ENCODE measurements at places on chromosomes 7 and 10.

GRCh38 chr7:30515761-30516160 lies 11.1 kb upstream of the GGCT start:
- DNase-seq: no peak

- no peak for DNase-seq
Observed at GRCh38 chr10:43623351-43623750, 17.1 kb downstream of the ZNF485 start.

DNA sequence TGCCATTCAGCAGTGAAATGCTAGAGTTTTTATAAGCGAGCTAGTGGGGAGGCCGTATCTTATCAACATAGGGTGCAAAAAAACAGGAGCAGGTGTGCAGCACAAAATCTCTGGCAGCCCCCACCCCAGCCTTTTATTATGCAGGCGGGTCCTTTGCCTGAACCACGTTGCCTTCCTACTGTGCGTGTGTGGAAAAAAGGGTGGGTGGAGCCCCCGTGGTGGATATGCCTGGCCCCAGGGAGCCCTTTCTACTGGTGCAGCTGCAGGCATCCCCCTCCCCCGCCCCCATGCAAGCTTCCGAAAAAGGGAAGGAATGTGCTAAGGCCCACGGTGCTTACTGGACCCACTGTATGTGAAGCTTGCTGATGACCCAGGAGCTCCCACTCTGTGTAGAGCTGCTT lies 175.9 kb downstream of the USP6NL start:
- DNase-seq: no peak

- DNase-seq: no peak
Observed at GRCh38 chr10:48695636-48696534, 11.2 kb downstream of the WDFY4 start.

DNA sequence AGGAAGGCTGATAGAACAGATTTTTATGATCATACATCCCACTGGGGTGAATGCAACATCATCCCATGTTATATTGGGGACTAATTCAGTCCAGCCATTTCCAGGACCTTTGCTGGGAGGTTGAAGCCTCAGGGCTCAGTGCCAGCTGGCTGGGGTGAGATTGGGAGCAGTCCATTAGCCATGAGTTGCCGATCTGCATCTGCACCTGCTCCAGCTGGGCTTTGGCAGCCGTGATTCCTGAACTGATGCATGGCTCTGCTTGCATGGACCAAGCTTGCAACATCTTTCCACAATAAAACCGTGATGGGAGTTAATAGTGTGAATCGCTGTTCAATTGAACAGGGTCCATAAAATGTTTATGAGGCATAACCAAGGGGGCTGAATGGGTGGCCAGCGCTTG lies 346.9 kb downstream of the TYW1 start:
- no peak for DNase-seq

- DNase-seq: no peak
Observed at GRCh38 chr7:70619130-70619529, 512.8 kb upstream of the GALNT17 start.

- peak; percentile 38 for DNase-seq
Observed at GRCh38 chr7:74289659-74290552, 699 bp downstream of the CLIP2 start.

DNA sequence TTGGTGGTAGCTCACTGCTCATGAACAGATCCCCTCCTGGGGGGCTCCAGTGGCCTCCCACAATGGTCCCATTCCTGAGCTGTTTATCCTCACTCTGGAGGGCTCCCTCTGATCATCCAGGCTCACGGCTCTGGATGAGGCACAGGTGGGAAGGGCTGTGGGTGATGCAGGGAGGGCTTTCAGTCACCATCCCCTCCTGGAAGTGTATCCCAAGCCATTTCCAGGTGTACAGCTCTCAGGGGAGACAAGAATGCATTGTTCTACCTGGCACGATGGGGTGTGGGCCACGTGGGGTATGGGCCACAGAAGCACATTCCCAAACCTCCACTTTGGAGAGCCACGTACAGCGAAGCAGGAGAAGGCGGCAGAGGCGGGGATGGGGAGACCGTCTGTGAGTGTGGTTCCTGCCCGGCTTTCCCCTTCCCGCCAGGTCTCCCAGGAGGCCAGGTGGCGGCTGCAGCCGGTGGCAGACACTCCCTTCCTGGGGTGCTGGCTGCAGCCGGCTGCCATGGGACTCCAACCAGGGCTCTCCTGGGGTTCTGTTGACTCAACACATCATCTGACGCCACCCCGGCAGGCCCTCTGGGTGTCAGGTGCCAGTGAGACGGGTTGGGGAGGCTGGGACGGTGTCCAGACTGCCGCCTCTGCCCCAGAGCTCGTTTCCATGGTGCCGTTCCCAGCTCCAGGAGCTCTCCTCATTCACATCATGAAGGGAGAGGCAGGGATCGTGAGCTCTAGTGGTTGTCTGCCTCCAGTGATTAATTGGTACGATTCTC lies 169.7 kb upstream of the RHEB start:
- no peak for DNase-seq

- DNase-seq: no peak
Observed at GRCh38 chr10:115895166-115895565, 377.8 kb downstream of the GFRA1 start.

GRCh38 chr7:44325201-44325671 lies at the start of gene CAMK2B:
Gene CAMK2B, minus strand, starts transcription at chr7:44325594. Its CDS starts 173 bp downstream, at chr7:44325421.
- DNase-seq: no peak

GRCh38 chr10:69435966-69436520 lies 15.2 kb upstream of the TSPAN15 start:
- DNase-seq: no peak

GRCh38 chr10:118171861-118172260 lies 125.1 kb upstream of the RAB11FIP2 start:
- no peak for DNase-seq

GRCh38 chr7:51827631-51828030 lies 511.0 kb upstream of the COBL start:
- DNase-seq: no peak

- DNase-seq: no peak
Observed at GRCh38 chr7:6507906-6508305, 43.4 kb downstream of the GRID2IP start.

GRCh38 chr7:27943241-27943640 lies 203.3 kb downstream of the TAX1BP1 start:
- no peak for DNase-seq

- DNase-seq: no peak
Observed at GRCh38 chr7:27689150-27689549, 26.5 kb upstream of the HIBADH start.

GRCh38 chr10:132762267-132762666 lies 23.7 kb downstream of the NKX6-2 start:
- no peak for DNase-seq

DNA sequence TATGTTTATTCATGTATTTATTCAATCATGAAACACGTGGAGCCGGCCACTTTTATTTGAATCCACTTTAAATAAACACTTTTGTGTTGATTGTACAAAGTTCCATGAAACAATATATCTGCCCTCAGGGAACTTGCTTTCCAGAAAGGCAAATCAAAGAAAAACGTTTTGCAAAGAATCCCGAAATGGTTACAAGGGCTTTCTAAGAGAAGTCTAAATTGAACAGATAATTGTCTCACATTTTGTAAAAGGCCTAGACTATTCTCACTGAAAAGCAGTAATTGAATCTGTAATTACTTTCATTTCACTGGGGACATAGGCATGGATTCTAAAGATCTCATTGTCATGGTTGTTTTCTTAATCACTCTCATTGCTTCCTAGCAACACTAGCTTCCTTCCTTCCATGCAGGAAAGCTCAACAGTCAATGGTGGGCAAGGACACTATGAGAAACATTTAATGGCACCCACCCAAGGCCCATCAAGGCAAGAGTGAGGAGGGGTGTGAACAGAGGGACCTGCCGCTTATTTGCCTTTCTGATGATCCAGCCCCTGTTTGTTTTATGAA lies 622.4 kb upstream of the C7orf33 start:
- no peak for DNase-seq

DNA sequence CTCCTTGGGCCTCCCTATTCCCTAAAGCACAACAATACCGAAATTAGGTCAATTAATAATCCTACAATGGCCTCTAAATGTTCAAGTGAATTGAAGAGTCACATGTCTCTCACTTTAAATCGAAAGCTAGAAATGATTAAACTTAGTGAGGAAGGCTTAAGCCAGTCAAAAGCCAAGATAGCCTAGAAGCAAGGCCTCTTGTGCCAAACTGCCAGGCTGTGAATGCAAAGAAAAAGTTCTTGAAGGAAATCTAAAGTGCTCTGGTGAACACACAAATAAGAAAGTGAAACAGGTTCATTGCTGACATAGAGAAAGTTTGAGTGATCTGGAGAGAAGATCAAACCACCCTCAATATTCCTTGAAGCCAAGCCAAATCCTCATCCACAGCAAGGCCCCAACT lies 57.2 kb downstream of the SLC29A4 start:
- no peak for DNase-seq

GRCh38 chr10:88592381-88592780 lies 5.8 kb downstream of the LIPJ start:
- DNase-seq: no peak

GRCh38 chr7:28459306-28459705 lies 47.0 kb downstream of the CREB5 start:
- DNase-seq: no peak

- no peak for DNase-seq
Observed at GRCh38 chr10:93096901-93097300, 23.2 kb downstream of the CYP26A1 start.

GRCh38 chr7:143214789-143215679 lies 6.8 kb upstream of the TAS2R40 start:
- peak; percentile 82 for DNase-seq

DNA sequence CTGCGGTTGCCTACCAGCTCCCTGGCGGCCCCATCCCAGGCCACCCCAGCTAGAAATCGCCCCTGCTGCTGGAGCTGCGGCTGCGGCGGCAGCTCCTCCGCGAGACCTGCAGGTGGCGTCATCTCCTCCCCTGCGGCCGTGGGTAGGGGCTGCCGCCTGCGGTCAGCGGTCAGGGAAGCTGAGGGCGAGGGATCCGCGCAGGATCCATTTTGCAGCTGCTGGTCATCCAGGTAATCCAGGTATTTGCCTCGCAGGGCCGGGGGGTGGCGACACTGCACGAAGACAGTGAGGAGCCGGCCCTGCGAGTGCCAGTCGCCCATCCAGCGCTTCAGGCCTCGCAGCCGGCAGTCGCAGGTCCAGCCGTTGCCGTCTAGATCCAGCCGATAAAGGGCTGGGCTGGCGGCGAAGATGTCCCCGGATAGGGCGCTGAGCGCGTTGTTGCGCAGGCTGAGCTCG lies 1.5 kb downstream of the TRIL start:
- DNase-seq: no peak

DNA sequence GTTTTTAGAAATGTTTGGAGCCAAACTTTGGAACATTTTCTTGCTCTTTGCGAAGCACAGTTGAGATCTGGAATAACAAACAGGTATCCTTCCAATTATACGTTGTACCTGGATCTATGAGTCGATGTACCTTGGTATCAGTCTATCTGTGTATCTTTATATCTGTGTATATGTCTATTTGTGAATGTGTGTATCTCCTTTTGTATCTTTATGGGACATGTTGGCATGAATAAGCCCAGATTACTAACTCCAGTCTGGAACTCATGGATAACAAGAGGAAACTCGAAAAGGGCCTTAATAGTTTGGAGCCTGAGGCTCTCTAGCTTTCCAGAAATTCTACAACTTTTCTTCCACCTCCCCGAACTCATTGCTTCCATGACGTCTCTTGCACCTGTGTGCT lies 490.0 kb downstream of the GATA3 start:
- DNase-seq: no peak

GRCh38 chr7:69652947-69653701 lies 54.8 kb downstream of the AUTS2 start:
- DNase-seq: no peak
